Muscle of leg (tissue), 16 donors: ENCODE measurements at places on chromosomes 12 and 14. TPM values are rescaled to one million over a fixed set of nuclear protein-coding genes. Genes with fewer than 3 reads are reported as not detected.

Gene SPX
- 12.9 TPM for total RNA-seq

Gene REC8
- 2.1 TPM for total RNA-seq

Gene MYF6
- 105 TPM for total RNA-seq

DNA sequence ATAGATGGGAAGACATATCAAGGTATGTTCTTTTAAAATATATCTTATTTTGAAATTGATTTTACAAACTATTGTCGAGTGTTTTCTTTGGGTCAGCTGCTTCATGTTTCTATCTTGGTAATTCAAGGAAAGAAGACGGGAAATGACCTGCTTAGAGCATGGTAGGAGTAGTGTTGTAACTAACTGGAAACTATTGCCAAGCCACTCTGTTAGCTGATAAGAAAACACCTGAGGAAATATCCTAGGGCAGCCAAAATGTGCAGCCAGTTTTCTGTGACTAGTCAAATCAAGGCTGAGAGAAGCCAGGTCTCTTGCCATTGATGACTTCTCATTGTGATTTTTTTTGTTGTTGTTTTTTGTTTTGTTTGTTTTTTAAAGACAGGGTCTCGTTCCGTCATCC, 30.2 kb downstream of the METAP2 start:
- no peak for DNase-seq

- no peak for DNase-seq
Measured at GRCh38 chr14:103065861-103066260, 8.5 kb upstream of the CDC42BPB start.

Gene APOLD1
- 8.8 TPM for total RNA-seq

- DNase-seq, result no peak
Measured at GRCh38 chr12:72574138-72574537, 302.0 kb downstream of the TRHDE start.

Gene MIPOL1
- total RNA-seq, result 10.5 TPM

GRCh38 chr14:73223049-73223448, 14.3 kb upstream of the PAPLN start:
- no peak for DNase-seq
